ENCODE measurements at places on chromosomes 3 and 15.

GRCh38 chr3:108025177-108025576, 65.7 kb downstream of the CD47 start:
- peaks cover 4% of the 10 kb centered on the region for H3K4me1 ChIP-seq
- no peak overlapping the region for H3K27ac ChIP-seq
- H3K4me3 ChIP-seq: no peak overlapping the region
- no peak for DNase-seq
- no peaks in the 10 kb centered on the region for H3K36me3 ChIP-seq
- H3K27me3 ChIP-seq: no peaks in the 10 kb centered on the region

GRCh38 chr3:178078953-178079352, 457.3 kb upstream of the KCNMB2 start:
- H3K4me1 ChIP-seq: peaks cover 58% of the 10 kb centered on the region
- no peaks in the 10 kb centered on the region for H3K27me3 ChIP-seq
- H3K4me3 ChIP-seq: no peak overlapping the region
- peaks cover 10% of the 10 kb centered on the region for H3K36me3 ChIP-seq
- DNase-seq: no peak

- DNase-seq: peak; percentile 84
- H3K27ac ChIP-seq: no peak overlapping the region
- H3K4me1 ChIP-seq: peaks cover 48% of the 10 kb centered on the region
Observed at GRCh38 chr3:147418808-147419701, 9.9 kb downstream of the ZIC1 start.

DNA sequence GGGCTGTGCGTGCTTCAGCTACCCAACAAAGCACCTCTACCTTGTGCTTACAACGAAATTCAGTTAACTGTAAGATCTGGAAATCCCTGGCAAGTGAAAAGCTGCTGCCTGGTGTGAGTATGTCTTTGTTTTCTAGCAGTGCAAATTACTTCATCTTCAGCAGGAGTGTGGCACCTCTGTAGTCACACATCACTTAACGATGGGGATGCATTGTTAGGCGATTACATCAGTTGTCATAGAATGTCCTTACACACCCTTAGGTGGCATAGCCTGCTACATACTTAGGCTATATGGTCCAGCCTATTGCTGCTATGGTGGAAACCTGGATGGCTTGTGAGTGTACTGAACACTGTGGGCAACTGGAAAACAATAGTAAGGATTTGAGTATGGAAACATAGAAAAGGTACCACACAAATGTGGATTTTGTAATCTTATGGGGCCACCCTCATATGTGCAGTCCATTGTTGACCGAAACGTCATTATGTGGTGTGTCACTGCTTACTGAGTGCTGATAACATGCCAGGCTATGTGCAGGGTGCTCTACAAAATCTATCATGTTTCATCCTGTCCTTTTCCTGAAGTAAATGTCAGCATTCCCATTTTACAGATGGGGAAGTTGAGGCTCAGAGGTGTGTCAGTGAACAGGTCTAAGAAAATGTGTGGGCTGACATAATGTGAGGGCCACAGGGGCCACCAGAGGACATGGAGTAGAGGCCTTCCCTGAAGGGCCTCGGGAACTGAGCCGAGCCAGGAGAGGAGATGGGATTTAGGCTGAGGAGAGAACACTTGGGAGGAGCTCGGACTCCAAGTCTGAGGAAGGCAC, 173.5 kb downstream of the VGLL4 start:
- peaks cover 4% of the 10 kb centered on the region for H3K27me3 ChIP-seq
- H3K36me3 ChIP-seq: no peaks in the 10 kb centered on the region
- peaks cover 11% of the 10 kb centered on the region for H3K4me1 ChIP-seq
- no peak for DNase-seq
- H3K4me3 ChIP-seq: no peak overlapping the region

Measured in nephron progenitor cell (in vitro differentiated cells).